Endothelial cell of umbilical vein (primary cell): ENCODE measurements at places on chromosomes 5 and 9.

DNA sequence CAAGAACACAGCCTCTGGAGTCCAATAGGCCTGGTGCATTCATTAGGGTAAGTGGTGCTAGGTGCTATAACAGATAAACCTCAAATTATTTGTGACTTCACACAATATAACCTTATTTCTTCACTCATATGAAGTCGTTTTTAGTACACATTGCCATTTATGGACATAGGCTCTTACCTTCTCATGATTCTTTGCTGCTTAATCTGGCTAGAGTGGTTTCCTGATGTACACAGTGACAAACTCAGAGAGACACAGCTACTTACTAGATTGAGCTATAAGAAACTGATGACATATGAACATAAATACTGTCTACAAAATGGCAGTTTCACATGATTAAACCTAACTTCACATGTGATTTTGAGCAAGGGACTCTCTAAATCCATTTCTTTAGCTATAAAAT lies 14.2 kb upstream of the SUB1 start:
- DNase-seq, result no peak

GRCh38 chr9:137607141-137607857 lies 1.8 kb downstream of the ARRDC1 start:
- DNase-seq, result no peak

GRCh38 chr5:100904259-100904861 lies 1.3 kb upstream of the ST8SIA4 start:
- DNase-seq, result no peak

DNA sequence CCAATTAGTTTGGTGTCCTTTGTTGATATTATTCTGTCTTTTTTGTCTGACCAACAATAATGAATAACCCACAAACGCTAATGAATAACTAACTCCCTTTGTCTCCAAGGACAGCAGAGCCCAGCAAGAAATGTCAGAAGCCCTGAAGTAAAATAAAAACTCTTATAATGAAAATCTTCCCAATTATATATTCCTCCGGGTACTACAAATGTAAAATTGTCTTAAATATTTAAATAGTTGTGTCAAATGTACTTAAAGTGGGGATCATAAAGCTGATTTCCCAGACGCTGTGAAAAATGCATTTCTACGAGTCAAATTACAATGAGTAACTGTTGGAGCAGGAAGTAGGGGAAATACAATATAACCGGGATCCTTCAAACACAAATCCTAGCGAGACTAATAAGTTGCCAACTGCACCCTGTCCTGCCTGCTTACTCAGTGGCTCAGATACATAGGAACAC lies 22.3 kb downstream of the GLIS3 start:
- peak; percentile 80 for DNase-seq

- DNase-seq, result no peak
Observed at GRCh38 chr9:120873512-120873911, 3.5 kb downstream of the PHF19 start.

DNA sequence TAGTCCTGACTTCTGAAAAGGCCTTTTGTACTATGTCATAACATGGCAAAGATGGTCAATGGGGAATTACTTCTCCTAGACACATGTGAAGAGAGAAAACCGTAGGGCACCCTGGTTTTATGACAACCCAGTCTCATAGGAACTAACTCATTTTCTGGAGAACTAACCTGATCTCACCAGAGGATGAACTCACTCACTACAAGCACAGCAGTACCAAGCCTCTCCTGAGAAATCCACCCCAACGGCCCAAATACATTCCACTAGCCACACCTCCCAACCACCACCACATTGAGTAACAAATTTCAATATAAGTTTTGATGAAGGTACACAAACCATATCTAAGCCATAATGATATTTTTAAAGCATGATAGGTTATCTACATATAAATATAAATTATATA lies 909.3 kb upstream of the CDH10 start:
- no peak for DNase-seq

DNA sequence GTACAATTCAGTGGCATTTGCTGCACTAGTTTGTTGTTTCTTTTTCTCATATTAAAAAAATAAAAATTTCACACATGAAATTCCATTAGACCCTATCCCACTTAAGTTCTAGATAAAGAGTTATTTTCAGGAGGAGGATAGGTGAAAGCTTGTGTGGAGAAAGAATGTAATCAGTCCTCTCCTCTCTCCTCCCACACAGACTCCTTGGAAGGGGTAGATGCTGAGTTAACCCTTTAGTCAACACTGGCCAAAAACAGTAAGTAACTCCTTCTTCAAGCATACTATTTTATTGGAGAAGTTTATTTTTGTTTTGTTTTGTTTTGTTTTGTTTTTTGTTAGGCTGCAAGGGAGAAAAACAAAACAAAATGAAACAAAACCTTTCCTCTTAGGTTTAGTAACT lies 30.6 kb upstream of the LMNB1 start:
- no peak for DNase-seq

DNA sequence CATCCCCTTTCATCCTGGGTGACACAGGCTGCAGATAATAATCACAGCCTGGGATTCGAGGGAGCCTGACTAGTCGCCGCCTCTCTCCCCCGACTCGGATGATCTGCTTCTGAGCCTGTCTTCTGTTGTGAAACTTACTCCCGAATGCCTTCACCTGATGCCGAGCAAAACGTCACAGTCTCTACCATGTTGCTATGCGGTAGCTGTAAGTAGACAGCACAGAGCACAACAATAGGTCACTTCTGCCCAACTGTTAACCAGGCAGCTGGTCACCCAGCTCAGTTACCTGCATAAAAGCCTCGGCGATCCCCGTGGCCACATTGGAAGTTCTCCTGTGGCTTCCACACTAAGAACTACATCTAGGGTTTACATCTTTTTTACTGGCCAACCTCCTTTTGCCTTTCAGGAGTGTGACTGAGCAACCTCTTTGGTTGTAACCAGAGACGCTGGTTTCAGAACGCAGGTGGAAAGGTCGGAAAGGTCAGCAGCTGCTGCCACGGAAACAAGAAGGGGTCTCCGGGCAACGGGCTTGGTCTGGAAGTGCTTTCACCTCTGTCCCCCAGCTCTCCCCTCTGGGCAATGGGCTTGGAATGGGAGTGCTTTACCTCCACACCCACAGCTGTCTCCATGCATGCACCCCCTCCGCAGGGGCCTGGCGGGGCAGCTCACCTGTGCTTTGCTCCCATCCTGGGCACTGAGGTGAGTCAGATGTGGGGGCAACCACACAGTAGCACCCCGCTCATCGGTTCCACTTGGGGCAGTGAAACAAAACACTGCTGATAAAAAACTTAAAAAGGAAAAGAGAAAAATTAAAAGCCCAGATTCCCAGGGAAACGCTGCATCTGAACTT lies 7.6 kb upstream of the PPP1R26 start:
- no peak for DNase-seq

- no peak for DNase-seq
Observed at GRCh38 chr5:16549491-16550206, 67.1 kb downstream of the RETREG1 start.

GRCh38 chr5:76838481-76839261 lies 11.1 kb upstream of the S100Z start:
- DNase-seq, result peak; percentile 27

- no peak for DNase-seq
Observed at GRCh38 chr9:104861397-104861796, 66.6 kb downstream of the ABCA1 start.

DNA sequence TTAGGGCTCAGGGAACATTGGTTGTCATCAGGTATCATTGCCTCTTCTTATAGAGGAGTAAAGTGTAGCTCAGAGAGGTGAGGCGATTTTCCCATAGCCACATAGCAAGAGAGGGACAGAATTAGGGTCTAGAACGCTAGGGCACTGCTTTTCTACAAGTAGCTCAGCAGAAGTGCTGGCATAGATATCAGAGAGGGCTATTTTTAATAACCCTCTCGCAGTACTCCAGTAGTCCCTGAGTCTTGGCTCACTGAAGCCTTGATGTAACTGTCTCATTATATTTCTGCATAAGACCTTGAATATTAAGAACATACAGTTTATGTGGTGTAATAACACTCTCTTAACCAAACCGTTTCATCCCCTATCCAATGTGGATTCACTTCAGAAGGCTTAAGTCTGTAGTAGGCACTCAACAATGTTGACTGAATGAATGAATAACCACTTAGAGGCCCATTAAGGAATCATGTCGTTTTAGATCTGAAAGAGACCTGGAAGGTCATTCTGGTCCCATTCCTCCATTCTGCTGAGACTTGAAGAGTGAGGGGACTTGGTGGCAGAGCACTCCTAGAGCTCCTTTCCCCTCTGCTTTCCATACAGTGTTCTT lies 4.7 kb upstream of the FRMPD1 start:
- DNase-seq, result no peak

DNA sequence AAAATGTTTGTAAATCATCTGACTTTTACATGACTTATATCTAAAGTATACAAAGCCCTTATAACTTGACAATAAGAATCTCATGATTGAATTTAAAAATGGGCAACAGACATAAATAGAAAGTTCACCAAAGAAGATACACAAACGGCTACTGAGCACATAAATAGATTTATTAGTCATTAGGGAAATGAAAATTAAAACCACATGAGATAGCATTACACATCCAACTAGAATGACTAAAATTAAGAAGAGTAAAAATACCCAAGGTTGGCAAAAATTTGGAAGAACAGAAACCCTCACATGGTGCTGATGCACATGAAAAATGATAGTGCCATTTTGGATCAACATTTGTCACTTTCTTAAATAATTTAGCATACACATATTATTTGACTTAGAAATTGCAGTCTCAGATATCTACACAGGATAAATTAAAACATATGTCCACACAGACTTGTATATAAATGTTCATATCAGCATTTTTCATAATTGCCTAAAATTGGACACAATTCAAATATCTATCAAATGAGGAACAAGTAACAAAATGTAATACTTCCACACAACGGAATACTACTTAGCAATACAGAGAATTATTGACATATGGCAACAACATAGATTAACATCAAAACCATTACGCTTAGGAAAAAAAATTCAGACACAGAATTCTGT lies 359.1 kb upstream of the DAB2 start:
- DNase-seq, result no peak

GRCh38 chr9:122420315-122420714 lies 49.5 kb downstream of the PTGS1 start:
- DNase-seq, result no peak

- DNase-seq, result peak; percentile 52
Observed at GRCh38 chr9:87716141-87716540, 9.8 kb upstream of the CTSL start.

GRCh38 chr5:123080215-123080614 lies 8.8 kb upstream of the PRDM6 start:
- no peak for DNase-seq

DNA sequence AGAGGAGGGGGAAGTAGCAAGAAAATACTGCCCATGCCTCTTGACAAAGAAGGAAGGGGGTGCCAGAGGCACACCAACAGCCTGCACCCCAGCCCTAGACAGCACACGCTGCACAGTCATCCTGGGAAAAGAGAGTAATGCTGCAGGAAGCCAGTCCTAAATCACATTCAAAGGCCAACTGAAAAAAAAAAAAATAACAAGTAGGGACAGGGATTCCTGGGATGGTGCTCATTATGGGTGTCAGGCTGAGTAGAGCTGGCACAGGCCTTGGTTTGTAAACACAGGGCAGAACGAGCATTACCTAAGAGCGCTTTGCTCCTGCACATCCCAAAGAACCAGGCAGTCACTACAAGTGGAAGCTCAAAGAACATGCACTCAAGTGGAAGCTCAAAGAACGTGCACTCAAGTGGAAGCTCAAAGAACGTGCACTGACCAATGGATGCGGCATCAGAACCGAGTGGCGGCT lies 7.8 kb downstream of the RAPGEF1 start:
- DNase-seq, result peak; percentile 23
